CD4-positive, alpha-beta T cell treated with Interleukin-6 at 100 ng/mL for 8 hours (primary cell): ENCODE measurements at places on chromosomes 2 and 18.
A peak's percentile ranks its signal among the peaks of the same experiment; 100 is the strongest.

- DNase-seq = no peak
Measured at GRCh38 chr18:31402026-31402373, 25.4 kb downstream of the DSG4 start.

GRCh38 chr2:8848328-8849100, 11.1 kb upstream of the KIDINS220 start:
- no peak for DNase-seq

- no peak for DNase-seq
Measured at GRCh38 chr2:135844301-135844895, 7.4 kb upstream of the LCT start.

DNA sequence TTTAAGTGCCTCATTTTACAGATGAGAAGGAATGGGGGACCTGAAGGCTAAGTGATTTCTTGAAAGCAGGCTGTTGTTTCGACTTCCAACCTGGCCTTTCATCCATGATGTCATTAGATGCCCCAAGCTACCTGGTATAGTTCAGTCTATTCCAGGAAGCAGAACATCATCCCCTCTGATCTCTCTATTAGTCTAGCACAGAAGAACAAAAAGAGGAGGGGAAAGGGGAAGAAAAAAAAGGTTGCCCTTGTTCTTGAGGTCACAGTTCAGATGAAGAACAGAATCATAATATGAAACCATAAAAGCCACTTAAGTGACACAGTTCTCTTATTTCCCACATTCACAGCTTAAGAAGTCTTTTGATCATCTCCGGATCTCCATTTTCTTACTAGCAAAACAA, 386.2 kb upstream of the HNRNPA3 start:
- DNase-seq = peak; percentile 33

GRCh38 chr2:20593072-20594034, 57.5 kb downstream of the HS1BP3 start:
- no peak for DNase-seq

- DNase-seq = no peak
Measured at GRCh38 chr18:62767836-62768557, 52.7 kb downstream of the PHLPP1 start.

DNA sequence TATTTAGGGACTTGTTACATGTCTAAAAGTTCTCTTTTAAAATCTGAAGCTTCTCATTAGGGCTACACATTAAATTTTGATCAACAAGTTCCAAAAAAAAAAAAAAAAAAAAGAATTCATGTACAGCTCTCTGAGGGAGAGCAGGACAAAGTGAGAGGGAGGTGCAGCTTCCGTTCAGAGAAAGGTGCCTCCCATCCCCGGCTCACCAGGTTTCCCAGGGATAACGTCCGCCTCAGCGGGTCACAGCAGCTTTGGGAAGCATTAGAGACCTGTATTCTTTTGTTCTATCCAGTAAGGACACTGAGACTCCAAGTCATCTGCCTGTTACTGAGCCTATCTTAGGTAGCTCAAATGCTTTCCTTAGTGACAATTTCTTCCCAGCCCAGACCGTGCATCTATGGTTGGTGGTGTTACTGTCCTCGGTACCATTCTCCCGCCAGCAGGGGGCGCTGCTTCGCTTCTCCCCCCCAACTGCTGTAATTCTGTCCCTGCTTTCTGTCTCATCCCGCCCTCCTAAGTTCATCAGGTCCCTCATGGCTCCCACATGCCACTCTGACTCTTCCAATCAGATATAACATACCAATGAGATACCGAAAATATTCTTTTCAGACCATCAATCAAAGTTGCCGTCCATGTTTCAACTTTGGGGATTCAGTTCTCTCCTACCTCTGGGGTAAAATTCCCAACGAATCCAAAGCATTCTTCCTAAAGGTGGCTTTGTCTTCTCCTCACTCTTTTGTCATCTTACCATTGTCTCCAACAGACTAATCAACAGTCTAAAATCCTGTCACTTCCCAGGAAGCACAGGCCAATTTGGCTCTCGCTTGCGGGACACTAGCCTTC, 466.5 kb downstream of the METTL4 start:
- DNase-seq = peak; percentile 13

DNA sequence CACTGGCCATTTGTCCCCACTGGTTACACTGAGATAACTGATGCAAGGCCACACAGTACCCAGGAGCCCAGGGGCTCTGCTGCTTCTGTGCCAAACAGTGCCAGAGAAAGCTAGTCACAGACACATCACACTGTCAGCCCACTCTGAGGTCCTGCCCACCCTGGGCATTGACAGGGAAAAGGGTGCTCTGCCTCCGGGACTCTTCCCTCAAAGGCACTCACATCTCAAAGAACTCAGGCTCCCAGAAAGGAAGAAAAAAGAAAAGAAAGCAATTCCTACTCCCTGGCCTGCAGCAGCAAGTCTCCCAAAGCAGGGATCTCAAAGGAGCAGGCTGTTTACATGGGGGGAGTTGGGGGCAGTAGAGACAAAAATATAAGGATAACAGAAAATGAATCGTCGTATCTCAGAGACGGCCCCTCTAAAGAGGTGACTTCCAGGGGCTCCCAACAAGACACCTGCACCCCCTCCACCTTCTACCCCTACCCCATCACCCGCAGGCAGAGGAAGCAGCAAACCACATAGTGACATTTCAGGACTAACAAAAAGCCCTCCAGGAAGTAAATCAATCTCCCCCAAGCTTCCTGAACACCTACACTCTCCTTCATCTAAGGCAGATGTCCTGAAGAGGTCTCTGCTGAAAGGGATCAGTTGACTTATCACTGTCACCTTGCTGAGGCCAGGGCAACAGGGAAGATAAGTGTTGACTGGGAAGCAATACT, 247.6 kb downstream of the TNS1 start:
- DNase-seq = no peak

GRCh38 chr2:85066874-85067351, 66.3 kb upstream of the TCF7L1 start:
- DNase-seq = no peak

DNA sequence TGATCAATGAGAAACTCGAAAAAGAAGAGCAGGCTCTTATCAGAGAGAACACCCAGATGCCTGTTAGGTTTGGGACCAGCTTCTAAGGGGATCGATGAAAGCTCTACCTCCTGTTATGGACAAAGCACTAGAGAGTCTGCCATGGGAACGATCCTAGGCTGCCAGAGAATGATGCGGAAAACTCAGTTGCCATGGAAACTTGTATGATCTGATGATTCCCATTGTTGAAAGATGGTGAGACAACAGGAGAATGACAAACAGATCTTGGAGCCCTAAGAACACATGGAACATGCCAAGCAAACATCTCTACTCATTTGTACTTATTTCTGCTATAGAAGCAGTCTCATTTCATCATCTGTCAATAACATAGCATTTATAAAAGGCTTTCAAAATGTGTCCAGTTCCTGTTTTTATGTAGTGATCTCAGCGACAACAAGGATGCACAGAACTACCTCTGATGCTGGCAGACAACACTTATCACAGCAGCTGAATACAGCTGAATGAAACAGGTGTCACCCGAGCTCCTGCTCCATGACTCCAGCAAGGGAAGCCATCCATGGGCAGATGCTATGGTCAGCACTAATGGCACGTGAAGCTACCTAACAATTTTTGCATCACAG, 59.6 kb downstream of the NCKAP5 start:
- DNase-seq = no peak
